ENCODE measurements at places on chromosomes 7 and 10.
A peak's percentile ranks its signal among the peaks of the same experiment; 100 is the strongest.

DNA sequence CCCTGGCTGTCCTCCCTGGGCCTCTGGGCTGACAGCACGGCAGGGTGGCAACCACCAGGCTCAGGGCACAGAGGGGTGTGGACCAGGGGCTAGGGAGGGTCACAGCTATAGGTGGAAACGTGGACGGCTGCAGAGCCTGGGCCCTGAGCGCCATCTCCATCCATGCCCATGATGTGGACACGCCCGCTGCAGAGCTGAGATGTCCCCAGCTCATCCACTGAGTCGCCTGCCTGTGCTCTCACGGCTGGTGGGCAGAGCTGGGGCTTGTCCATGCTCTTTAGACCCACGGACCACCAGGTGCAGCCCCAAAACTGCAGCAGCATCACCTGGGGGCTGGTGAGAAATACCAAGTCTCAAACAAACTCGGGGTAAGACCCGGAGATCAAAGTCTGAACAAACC is 16.1 kb downstream of the TECPR1 start:
- no peak for DNase-seq

DNA sequence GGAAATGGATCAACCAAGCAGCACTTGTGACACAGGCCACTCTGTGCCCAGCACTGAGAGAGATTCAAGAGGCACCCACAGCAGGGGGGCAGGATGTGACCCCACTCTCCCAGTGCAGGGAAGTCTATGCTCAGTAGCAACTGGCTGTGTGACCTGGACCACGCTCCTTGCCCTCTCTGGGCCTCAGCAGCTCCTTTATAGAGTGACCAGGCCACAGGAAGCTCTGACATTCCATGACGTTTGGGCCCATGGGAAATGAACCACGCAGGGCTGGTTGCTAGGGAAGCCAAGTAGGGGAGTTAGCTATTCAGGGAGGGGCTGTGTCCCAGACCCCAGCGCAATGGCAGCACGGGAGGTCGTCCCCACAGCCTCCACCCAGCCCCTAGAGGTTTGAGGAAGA is 232.6 kb downstream of the USP6NL start:
- no peak for DNase-seq

GRCh38 chr7:122137251-122138077 is 6.6 kb downstream of the AASS start:
- no peak for DNase-seq

DNA sequence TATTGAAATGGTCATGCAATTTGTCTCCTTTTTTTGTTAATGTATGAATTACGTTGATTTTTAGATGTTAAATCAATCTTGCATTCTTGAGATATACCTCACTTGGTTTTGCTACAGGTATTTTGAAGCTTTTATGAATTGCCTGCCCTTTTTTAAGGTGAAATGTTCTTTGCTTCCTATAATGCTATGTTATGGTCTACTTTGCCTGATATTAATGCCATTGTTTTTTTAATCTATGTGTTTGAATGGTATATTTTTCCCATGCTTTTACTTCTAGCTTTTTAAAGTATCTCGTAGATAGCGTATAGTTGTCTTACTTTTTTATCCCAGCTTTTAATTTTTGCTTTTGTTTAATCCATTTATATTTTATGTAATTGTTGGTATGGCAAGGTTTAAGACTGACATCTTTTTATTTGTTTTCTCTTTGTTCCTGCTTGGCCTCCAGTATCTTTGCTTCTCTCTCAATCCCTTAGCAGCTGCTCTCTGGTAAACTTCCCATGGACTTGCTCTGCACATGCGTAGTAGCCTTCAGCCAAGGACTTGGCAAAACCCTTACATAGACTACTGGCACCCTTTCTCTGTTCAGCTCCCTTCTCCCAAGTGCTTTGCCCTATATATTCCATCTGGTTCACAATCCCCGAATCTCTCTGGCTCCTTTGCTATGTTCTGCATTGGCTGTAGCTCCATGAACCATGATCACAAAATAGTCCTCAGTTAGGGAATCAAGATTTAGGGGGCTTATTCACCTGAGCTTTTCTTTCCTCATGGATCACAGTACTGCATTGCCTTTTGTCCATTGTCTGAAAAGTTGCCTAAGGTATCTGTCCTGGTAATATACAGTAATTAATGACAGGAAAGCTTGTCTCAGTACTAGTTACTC is 8.4 kb downstream of the TRIM24 start:
- no peak for DNase-seq

- no peak for DNase-seq
Measured at GRCh38 chr10:3162533-3162932, 10.0 kb downstream of the PITRM1 start.

GRCh38 chr10:58576751-58577436 is 64.2 kb downstream of the BICC1 start:
- no peak for DNase-seq

DNA sequence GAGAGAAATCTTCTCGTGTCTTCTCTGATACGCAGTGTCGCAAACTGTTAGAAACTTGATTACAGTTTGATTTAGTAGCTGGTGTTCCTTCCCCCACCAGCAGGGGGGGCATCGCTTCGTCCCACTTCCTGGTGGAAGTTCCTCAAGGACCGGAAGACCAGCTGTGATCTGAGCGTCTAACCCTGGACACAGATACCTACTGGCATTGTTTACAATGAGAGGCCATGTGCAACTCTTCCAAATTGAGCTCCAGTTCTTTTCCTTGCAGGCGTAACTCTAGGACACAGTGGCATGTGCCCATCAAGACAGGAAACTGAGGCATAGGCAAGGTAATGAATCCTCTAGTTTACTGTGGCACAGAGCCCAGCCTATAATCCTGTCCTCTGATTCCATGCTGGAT is 219.0 kb downstream of the CCDC3 start:
- peak; percentile 42 for DNase-seq

- no peak for DNase-seq
Measured at GRCh38 chr7:1934756-1935155, 264.7 kb downstream of the ELFN1 start.

GRCh38 chr10:21888959-21889358 is 114.6 kb downstream of the DNAJC1 start:
- DNase-seq = peak; percentile 34

DNA sequence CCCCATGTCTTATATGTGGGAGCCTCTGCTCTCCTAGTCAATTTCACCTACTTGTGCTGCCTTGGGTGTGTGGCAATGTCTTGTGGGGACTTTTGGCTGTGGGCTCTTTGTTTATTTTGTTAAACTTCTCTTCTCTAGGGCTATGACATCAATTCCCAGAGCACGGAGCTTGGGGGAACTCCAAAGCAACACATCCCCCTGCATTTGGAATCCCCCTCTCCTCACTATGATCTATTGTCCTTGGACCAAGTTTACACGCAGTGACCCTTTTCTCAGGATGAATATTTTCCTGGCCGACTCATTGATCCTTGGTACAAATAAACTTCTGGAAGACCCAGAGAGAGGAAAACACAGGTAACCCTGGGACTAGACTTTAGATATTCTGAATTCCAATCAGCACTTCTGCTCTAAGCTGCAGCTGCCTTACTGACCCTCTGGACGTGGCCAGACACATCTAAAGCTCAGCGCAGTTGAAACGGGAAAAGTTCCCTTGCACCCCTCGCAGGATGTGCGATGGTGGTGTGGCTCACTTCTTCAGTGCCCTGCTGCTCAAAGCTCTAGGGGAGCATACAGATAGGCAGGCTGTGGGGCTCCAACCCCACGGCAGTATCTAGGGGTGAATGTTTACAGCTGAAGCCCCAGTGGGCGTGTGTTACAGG is 110.8 kb downstream of the TMEM178B start:
- DNase-seq = peak; percentile 31

DNA sequence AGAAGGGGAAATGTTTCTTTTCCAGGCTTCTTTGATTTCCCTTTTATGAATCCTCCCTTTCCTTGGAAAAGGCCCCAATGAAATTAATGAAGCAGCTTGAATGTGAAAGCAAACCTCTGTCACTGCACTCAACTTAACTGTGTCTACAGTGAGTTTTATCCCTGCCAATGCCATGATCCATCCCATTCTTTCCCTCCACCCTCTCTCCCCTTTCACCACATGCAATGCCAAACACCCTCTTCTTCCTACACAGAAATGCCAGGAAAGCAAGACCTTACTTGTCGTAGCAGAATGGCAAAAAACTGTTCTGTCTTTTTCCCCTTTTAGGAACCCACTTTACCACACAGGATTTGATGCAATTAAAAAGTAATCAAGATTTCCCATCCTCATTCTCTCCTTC is 47.3 kb upstream of the TRIL start:
- DNase-seq = no peak

GRCh38 chr10:100567249-100567648 is 31.5 kb downstream of the HIF1AN start:
- no peak for DNase-seq

GRCh38 chr7:38052786-38053185 is 125.3 kb upstream of the STARD3NL start:
- DNase-seq = no peak

DNA sequence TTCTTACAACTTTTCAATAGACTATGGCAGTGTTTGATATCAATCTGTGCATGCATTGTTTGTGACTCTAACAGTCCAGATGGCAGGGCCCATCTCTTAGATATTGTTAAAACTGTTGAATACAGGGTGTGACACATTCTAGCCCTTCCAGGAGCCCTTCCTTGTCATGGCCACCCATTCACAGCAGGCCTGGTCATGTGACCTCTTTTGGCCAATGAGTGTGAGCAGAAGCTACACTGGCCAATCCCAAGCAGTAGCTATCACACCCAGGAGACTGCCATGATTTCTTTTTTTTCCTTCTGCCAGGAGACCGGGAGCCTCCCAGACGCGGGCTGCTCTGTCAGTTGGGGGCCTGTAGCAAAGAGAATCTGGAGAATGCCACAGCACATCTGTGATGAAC is 655.4 kb upstream of the MKI67 start:
- DNase-seq = no peak

Measured in GM20000 (cell line).